WERI-Rb-1 (cell line): ENCODE measurements at places on chromosomes 11 and 22.
A peak's percentile ranks its signal among the peaks of the same experiment; 100 is the strongest.

- DNase-seq = no peak
Observed at GRCh38 chr22:21098099-21098671, 52.4 kb downstream of the LRRC74B start.

GRCh38 chr11:79434283-79434682, 6.5 kb downstream of the TENM4 start:
- DNase-seq = no peak

- peak; percentile 22 for DNase-seq
Observed at GRCh38 chr22:48919187-48919590, 908.5 kb downstream of the BRD1 start.

DNA sequence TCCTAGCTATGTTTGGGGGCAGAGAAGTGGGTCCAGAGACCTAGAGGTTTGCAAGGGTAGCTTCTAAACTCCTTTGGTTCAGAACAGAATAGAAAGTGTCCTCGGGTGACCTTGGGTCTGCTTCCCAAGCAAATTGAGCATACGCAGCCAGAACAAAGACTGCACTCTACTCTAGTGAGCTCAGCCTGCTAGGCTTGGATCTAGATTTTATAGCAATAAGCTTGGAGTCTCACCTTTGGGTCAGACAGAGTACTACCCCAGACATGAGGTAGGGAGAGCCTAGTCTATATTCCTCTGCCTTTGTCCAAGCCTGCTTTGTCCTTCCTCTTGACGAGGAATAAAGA, 52.6 kb upstream of the ELF5 start:
- peak; percentile 13 for DNase-seq

DNA sequence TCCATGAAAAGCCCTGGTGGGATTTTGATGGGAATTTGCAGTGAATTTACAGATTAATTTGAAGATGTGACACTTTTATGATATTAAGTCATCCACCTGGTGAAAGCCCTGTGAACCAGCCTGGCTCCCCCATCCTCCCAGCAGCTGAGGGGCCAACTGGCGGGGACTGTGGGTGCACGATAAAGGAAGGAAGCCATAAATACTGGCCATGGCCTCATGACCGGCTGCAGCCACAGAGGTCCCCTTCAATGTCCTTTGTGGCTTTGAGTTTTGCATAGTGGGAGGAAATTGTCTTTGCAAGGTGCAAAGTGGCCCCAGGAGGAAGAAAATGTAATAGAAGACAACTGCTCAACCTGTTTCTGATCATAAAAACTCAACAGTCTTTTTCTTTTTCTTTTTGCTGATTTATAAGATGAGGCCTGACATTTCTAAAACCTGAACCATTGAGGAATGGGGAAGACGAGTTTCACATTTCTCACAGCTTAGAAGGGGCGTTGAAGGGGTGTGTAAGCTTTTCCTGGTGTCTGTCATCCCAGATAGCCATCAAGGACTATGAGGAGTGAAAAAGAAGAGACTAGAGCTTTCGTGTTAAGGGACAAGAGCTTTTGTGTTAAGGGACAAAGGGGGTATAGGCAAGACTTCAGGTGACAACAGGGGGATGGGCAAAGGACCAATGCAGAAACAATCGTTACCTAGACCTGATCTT, 6.3 kb upstream of the NDUFV1 start:
- no peak for DNase-seq

GRCh38 chr11:122954455-122954854, 27.2 kb downstream of the BSX start:
- peak; percentile 50 for DNase-seq

DNA sequence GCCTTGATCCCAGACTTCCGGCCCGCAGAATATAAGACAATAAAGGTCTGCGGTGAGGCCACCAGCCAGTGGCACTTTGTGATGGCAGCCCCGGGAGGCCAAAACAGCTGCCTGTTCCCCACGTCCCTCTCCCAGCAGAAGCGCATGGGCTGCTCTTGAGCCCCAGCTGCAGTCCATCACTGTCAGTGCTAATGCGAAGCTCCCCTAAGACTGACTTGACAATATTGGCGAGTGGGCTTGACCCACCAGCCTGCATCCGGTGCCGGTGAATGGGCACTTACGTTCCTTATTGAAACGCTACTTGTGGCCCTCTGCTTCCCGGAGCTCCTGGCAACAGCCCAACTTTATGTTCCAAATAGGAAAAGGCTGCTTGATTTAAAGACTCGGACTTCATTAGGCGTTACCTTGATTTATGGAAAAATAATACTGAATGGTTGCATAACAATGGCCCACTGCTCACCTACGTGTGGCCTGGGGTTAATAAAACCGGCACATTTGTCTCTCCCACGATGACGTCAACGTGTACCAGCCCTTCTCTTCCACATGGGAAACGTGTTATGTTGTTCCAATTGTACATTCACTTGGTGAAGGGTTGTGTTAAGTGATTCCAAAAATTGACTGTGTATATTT, 93.4 kb upstream of the SEPTIN5 start:
- DNase-seq = no peak

DNA sequence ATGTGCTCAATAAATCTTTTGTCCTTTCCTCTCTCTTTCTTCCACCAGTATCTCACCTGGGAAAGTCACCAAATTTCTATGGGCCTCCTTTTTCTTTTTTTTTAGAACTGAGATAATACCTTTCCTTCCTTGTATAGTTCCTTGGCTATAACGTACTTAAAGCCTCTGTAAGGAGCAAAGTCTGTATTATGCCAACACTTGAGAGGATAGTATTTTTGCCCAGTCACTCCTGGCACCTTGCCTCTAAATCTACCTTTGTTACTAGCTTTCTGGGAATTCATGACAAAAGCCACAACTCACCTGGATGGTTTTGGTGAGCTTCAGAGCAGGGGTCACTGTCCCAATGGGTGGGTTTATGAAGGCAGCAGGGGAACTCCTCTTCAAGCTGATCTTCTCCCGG, 12.2 kb downstream of the POLDIP3 start:
- no peak for DNase-seq

- no peak for DNase-seq
Observed at GRCh38 chr11:9385327-9385899, 961 bp downstream of the IPO7 start.

- no peak for DNase-seq
Observed at GRCh38 chr11:95562196-95562921, 227.2 kb downstream of the FAM76B start.

DNA sequence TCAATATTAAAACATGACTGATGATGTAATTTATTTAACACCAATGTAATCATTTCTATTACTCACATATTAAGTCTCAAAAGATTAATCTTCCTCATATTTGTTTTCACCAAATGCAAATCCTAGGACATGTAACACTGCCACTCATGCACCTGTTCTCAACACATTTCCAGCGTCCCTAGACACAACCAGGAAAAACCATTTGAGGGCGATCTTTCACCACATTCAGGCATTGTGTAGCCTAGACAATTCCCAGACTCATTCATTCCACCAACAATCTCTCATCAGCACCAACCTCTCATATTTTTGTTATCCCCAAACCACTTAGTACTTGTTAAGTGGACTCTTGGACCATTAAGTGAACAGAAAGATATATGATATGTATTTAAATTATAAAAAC, 66.1 kb downstream of the SLC36A4 start:
- DNase-seq = no peak

DNA sequence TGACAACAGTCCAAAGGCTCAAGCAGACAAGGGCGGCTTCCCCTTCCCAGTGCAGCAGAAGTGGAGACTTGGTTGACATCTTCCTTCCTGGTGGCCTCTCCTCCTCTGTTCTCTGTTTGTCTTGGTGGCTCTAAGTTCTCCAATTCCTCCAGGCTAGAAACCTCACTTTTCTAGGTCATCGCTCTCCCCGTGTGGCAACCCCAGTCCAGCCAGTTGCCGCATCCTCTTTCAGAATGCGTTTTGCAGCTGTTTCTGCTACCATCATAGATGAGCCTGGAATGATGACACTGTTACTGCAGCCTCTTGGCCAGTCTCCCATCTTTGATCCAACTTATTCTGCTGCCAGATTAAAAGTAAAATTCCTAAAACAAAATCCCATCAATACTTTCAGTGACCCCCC, 201.5 kb downstream of the TRIM29 start:
- no peak for DNase-seq

DNA sequence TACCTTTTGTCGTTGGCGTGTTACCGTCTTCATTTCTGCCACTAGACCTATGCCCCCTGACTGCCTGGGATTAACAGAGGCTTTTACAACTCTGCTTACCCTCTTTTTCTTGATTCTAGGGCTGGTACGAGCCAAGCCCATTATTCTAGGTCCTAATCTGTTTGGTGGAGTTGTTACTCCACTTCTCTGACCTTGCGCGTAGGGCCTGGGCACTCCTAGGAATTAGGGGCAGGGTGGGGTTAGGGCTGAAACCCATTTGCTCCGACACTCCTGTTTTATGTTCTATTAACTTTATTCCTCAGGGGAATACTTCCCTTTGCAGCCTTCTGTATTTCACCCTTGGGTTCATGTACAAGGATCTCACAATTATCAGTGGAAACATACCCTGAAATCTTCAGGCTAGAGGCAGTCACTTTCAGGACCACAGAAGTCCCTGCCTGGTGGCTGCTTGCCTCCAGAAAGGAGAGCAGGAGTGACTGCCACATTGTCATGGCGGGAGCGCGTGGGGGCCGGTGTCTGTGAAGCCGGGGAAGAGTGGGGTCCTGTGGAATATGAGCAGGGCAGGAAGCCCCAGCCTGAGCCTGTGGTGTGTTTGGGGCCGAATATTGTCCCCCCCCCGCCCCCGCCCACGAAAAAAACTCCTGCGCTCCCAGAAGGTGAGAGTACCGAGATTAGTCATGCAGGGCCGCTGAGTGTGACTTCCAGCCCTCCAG, 731 bp upstream of the SLC37A2 start:
- DNase-seq = no peak

GRCh38 chr22:45200860-45201511, 37.3 kb downstream of the NUP50 start:
- DNase-seq = no peak

DNA sequence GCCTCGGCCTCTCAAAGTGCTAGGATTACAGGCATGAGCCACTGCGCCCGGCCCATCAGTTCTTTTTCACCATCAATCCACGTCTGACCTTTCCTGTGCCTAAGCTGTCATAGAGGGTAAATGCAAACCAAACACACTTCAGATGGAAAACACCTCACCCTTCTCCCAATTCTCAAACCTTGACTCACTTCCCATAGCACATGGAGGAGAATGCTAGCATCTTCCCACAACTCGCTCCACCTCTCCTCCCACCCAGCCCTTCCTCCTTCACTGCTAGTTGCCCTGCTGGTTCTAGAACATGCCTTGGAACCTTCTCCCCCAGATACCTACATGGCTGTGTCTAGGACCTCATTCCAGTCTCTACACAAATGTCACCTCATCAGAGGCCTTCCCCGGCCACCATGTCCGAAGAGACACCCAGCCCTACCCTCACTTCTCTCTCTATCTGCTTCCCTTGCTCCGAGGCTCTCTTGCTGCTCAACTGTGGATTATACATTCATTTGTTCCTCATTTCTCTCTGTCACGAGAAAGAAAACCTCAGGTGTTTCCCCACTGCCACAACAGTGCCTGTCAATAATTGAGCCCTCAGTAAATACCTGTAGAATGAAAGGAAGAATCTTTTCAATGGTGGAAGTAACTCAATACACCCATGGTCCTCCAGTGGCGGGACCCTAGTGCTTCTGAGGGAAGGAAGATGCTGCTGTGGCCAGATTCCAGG, 21.3 kb upstream of the NCF4 start:
- DNase-seq = no peak

DNA sequence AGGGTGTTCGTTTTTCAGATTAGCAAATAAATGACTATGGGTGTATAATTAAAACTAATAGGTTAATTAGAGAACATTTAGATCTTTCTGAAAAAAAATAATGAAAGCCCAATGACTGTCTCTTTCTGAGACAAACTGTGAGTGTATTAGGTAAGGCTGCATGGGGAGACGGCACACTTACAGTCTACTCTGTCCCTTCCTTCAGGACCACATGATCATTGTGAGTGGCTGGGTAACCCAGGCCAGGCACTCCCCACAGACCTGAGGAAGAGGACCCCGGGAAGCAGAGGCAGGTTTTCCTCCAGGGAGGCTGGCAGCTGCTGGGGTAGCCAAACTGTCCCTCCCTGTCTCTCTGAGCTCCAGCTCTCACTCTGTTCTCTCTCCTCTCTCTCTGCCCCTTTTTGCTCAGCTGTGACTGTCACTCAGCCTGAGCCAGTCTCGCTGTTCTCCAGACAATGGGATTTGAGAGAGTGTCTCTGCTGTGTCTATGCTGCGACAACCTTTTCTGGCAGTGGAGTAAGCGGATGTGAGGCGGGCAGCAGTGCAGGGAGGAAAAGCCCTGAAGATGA, 83.1 kb upstream of the NCAM1 start:
- DNase-seq = no peak

GRCh38 chr11:119814766-119815165, 85.8 kb upstream of the NECTIN1 start:
- no peak for DNase-seq

DNA sequence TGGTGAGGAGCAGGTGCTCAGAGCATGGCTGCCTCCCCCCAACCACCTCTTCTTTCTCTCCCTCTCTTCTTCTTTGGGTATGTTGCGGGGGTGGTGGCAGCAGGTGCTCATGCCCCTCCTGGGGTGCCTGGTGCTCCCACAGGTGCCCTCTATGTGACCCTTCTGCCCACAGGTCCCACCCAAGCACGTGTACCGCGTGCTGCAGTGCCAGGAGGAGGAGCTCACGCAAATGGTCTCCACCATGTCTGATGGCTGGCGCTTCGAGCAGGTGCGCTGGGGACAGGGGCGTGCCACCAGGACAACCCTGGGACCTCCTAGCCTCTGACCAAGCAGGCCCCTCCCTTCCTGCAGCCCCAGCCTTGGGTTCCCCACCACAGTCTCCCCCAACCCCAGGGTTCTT, 5.7 kb downstream of the KCTD17 start:
- DNase-seq = no peak

- DNase-seq = no peak
Observed at GRCh38 chr22:31896472-31896871, 47.9 kb upstream of the YWHAH start.

GRCh38 chr11:59551659-59552521, 40.6 kb downstream of the OR4D9 start:
- DNase-seq = no peak

DNA sequence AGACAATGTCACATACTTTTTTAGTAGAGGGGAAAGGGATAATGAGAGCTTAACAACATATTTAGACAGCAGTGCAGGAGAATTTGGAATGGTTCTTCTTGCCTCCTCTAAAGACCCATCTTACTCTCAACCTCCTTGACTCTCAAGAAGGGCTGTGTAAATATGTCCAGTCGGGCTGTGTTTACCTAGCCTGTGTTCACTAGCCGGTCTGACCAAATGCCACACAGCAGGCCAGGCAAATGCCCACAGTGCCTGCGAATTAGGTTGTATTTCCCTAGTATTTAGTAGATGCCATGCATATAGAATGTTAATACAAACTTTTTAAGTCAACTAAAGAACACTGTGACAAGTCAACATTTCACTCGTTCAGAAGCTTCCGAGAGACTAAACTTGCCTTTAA, 51.4 kb upstream of the MTMR2 start:
- DNase-seq = no peak

DNA sequence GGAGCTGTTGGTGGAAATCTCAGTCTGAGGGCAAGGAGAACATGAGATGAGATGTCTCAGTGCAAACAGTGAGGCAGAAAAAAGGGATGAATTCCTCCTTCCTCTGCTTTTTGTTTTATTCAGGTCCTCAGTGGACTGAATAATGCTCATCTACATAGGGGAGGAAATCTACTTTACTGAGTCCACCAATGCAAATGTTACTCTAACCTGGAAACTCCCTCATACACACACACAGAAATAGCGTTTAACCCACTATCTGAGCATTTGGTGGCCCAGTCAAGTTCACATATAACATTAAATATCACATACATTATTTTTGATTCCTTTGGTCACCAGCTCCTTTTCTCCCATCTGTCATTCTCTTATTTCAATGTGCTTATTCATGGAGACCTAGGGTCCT, 418.8 kb downstream of the TMEM135 start:
- DNase-seq = no peak
